ENCODE measurements at places on chromosomes 1 and 21.

- DNase-seq = no peak
These were observed 139.4 kb downstream of the POU2F1 start for GRCh38 chr1:167360120-167360519.

- DNase-seq = no peak
These were observed 805 bp downstream of the CYB5R1 start for GRCh38 chr1:202966006-202966898.

DNA sequence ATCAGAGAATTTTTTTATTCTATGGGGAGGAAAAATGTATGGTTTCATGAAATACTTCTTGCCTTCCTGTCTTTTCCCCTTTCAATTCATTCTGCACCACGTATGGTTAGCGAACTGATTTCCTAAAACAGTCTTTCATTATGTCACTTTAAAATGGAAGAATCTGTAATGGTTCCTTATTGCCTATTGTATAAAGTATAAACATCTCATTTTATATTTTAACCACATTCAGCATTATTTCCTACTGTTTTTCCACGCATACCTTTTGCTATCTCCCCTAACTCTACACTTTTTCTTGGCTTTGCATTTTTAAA lies 232.3 kb upstream of the B3GALT2 start:
- no peak for DNase-seq

GRCh38 chr1:86471291-86471690 lies 2.6 kb downstream of the CLCA1 start:
- no peak for DNase-seq

- DNase-seq = no peak
These were observed 2.7 kb upstream of the CD58 start for GRCh38 chr1:116573431-116574095.

DNA sequence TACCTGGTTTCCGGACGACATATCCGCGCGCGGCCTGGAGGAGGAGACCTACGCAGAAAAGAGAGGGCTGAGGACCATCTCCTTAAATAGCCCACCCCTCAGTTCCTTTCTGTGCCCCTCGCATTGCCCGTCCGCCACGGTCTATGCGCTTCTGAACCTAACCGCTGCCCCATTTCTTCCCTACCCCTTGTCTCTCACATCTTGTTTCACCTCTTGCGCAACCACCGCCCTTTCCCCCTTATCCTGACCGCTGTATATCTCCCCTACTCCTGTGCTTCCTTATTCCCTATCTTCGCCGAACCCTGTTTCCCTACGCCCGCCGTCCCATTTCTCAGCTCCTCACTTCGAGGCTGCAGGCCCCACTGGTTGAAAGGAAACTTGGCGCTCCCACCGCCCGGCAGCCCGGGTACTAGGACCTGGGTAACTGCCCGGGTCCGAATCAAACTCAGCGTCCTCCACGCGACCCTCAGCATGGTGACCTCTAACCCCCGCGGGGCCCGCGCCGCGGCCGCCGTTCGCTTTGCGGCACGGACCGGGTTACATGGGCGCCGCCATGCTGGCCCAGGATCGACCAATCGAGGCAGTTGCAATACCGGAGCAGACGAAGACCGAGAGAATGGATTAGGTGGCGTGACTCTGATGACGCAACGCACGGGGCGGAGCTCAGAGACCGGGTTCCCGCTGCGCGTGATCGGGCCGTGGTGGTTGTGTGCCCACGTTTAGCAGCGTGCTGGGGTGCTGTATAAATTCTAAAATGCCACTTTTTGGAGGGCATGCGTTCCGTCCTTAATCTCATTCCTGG lies at the start of gene MRPS15:
Gene MRPS15 (minus strand): TSS at position 582 of the 802 bp plus-strand sequence. CDS start 109 bp downstream, at position 473.
- DNase-seq = peak; percentile 96

- DNase-seq = peak; percentile 42
These were observed 69.0 kb downstream of the CD34 start for GRCh38 chr1:207841901-207842300.

DNA sequence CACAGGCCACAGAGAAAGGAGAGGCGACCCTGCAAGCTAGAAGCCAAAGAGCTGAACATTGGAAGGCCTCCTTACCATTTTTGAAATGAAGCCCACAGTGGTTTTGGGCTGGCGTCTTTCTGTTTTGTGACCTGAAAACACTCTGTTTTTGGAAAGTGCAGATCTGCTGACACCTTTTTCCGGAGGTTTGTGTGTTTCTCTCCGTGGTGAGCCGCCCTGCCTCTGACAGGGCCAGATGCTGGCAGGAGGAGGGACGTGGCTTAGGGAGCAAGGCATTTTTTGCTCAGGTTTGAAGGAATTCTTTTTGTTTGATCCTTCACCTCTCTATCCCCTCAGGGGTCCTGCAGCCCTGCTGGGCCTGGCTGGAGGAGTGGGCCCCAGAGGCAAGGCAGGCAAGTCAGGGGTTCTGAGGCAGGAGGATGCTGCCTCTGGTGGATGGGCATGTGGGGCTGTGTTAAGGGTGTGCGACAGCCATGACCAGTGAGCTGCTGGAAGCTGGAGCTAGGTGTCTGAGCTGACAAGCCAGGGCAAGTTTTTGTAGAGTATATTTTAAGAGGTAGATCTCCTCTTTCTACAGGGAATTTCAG lies 133.8 kb downstream of the CAMTA1 start:
- no peak for DNase-seq

DNA sequence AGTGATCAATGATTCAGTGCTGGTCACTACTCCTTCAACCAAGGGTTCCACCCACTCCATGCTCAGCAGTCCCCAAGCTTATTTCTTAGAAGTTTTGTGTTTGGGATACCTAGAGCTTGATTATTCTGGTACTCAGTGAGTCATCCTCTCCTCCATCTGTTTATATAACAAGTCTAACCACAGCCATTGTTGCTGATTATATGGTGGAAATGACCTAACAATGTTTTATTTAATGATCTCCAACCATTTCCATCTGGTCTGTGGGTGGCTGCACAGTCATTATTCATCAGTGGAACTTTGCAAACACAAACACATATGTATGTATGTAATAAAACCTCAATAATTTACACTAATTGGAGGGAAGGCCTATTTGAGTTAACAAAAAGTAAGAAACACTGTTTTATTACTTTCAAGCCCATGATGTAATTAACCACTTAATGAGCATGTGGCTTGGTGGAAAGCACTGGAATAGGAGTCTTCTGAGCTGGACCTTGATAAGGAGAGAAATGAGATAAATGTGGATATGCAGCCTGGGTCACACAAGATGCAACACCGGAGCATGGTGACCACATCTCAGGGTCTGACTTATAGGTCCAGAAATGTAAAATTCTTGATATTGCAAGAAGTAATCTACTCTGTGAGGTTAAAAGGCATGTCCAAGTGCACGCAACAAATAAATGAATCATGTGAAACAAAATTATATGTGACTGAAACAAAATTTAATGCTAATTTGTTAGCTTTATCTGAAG lies 99.0 kb upstream of the WLS start:
- DNase-seq = no peak

- DNase-seq = no peak
These were observed 10.4 kb downstream of the SLC66A1 start for GRCh38 chr1:19322481-19322880.

DNA sequence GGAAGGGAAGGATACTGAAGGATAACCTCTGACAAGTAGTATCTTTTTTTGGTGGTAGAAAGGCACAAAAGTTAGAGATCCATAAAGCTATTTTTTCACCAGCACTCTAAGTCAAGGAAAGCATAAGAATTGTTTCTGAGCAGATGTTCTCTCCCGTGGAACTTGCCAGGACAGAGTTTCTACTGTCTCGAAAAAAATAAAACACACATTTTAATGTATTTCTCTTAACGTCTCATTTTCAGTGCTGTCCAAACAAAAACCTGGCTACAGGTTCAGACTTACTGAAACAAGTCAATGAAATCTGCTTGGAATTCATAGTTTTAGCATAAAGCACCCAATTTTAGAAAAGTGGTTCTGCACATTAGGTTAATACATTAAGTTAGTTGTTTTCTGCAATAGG lies 338.3 kb downstream of the LTN1 start:
- no peak for DNase-seq

GRCh38 chr1:53197291-53198200 lies 922 bp downstream of the CPT2 start:
- DNase-seq = peak; percentile 28

DNA sequence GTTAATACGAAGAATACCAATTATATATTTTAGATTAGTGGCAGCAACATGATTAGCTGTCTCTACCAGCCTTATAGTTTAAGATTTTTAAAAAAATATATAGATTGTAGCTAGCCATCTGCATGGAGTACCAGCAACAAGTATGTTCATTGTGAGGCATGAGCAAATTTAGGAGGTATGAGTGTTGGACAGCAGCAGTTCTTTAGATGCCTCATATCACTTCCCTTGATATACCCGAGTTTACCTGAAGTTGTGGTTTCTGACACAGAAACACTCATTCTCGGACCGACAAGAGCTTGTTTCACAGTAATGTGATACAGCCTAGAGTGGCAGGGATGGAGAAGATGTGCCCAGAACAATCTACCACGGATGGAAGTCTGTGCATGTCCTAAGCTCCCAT lies 69.1 kb downstream of the RGS18 start:
- no peak for DNase-seq

DNA sequence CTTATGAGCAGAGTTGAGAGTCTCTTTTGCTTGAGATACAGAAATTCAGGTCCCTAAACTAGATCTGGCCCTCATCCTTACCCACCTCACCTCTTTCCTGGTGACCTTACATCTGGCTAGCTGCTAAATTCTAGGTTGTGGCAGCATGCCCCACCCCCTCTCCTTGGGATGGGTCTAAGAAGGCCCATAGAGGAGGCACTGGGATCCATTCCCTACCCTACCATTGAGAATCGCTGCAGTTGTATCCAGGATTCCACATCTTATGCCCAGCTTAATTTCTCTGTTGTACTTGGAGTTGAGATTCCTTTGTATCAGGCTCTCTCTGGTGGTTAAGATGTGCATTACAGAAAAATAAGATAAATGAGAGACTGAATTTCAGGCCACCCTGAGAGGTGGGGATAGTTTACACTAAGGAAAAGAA lies 9.5 kb upstream of the TMEM39B start:
- DNase-seq = no peak

- no peak for DNase-seq
These were observed 3.4 kb upstream of the ZNF678 start for GRCh38 chr1:227559926-227560325.

- no peak for DNase-seq
These were observed 20.2 kb downstream of the COLGALT2 start for GRCh38 chr1:184017306-184017705.

GRCh38 chr21:46126309-46127238 lies 28.7 kb downstream of the COL6A2 start:
- no peak for DNase-seq

DNA sequence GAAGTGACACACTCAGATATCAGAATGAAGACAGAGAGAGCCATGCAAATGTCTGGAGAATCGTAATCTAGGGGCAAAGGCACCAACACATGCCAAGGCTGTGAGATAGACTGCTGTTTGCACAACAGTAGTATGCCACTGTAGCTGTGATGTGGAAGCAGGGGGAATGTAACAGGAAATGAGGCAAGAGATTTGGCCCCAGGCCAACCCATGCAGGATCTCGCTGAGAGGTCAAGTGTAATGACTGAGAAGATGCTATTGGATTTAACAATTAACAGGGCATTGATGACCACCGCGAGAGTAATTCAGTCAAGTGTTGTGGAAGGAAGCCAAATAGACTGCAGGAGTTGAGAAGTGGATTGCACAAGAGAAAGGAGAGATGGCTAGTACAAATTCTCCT lies 107.3 kb upstream of the ST6GALNAC5 start:
- DNase-seq = no peak

DNA sequence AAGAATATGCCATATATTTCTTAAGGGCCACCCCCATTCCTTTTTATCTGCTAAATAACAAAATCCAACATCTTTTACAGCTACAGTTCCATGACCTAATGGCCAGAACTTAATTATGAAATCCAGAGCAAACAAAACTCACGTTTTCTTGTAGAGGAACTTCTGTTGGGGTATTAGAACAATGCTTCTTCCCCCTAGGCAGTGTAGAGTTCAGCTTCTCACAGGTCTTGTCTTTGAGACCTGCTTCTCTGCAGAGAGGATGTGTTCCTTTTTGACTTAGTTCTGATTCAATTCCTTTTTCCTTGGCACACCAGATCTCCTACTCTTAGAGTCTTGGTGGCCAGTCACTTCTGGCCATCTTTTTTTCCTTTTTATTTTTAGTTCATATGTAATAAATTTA lies 22.2 kb downstream of the VAV3 start:
- no peak for DNase-seq

- DNase-seq = no peak
These were observed 39.1 kb upstream of the AGL start for GRCh38 chr1:99811075-99811474.

- DNase-seq = no peak
These were observed 5.5 kb upstream of the CFAP410 start for GRCh38 chr21:44344541-44345183.

DNA sequence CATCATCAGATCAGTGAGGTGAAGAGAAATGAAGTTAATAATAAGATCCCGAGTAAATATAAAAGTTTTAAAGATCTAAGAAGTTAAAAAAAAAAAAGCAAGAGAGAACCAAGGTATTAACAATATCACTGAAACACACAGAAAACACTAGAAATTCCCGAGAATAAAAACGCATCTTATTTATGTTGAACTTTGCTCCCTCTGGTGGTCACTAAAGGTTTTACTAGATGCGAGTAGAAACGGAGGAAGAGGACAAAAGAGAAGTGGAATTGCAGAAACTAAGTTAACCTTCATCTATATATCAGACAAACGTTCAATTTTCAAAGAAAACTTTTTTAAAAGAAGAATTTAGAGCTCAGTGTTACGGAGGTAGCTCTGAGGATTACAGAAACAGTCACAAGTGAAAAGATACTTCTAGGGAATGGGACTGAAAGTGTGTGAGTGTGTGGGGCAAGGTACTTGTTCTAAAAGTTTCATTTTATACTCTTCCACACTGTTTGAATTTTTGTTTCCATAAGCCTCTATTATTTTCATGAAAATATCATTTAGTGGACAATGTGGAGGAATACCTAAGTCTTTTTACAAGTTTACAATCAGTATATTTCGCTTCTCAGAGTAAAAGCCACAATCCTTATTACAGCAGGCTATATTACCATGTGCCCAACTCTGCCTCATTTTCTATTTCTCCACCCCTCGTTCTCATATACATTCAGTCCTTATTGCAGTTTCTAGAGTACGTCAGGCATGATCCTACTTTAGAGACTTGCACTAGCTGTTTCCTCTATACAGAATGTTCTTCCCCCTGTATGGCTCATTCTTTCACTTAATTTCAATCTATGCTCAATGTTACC lies 19.7 kb downstream of the ACBD6 start:
- peak; percentile 74 for DNase-seq

- no peak for DNase-seq
These were observed 475.2 kb upstream of the USP24 start for GRCh38 chr1:55690366-55690765.

DNA sequence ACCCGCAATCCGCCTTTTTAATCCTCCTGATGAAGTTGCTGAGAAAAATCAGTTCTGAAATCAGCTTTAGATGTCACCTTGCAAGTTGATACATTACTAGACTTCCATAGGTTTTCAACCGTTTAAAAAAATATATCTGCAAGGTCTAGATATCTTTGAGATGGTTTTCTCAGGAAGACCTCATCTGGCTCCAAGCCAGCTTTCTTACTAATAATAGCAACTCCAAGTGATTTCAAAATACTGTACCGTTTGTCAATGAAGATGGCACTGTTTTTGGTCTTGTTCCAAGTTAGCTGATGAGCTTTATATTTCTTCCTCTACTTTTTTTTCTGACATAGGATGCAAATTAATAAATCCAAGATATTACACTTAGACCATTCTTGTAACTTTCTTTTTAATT lies 40.3 kb downstream of the LRRC8C start:
- DNase-seq = no peak

Measured in neural progenitor cell (in vitro differentiated cells).